ENCODE measurements at places on chromosomes 2 and 18. TPM values are rescaled to one million over a fixed set of nuclear protein-coding genes. Genes with fewer than 3 reads are reported as not detected.

DNA sequence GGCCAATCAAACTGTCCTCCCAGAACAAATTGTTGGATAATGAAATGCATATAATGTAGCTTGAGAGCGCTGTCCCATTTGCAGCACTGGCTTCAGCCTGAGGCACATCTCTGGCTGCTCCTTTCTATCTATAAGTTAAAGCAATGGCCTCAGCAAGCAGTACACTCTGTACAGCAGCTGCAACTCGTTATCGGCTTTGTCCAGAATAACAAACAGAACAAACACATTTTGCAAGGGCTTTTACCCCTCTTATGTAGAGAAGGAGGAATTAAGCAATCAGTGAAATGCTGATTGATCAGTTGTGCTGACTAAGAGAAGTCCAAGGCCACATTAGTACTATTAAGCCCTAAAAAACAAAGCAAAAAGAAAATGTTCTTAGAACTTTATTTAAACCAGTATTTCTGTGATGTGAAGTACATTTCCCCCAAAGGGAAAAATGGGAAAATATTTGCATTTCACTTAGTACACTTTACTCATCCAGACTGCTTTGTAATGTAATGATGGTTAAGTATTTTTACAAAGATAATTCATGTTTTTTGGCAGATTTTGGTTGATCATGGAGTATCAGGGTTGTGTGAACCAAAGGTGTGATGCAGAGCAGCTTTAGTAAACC, 15.0 kb upstream of the CPS1 start:
- no peak overlapping the region for H3K4me3 ChIP-seq
- H3K4me1 ChIP-seq = peaks cover 24% of the 10 kb centered on the region
- H3K27ac ChIP-seq = peak overlapping the region; percentile 64
- H3K27me3 ChIP-seq = peaks cover 2% of the 10 kb centered on the region
- H3K36me3 ChIP-seq = no peaks in the 10 kb centered on the region

- no peak for DNase-seq
- H3K27me3 ChIP-seq = no peaks in the 10 kb centered on the region
- no peak overlapping the region for H3K27ac ChIP-seq
- no peak overlapping the region for H3K4me3 ChIP-seq
These were observed 25.3 kb upstream of the ANXA4 start for GRCh38 chr2:69716555-69717120.

GRCh38 chr2:237315829-237316225, 98.1 kb downstream of the COL6A3 start:
- no peaks in the 10 kb centered on the region for H3K36me3 ChIP-seq
- H3K27ac ChIP-seq = peak overlapping the region; percentile 79
- H3K27me3 ChIP-seq = peaks cover 4% of the 10 kb centered on the region
- DNase-seq = no peak
- peaks cover 7% of the 10 kb centered on the region for H3K4me1 ChIP-seq

DNA sequence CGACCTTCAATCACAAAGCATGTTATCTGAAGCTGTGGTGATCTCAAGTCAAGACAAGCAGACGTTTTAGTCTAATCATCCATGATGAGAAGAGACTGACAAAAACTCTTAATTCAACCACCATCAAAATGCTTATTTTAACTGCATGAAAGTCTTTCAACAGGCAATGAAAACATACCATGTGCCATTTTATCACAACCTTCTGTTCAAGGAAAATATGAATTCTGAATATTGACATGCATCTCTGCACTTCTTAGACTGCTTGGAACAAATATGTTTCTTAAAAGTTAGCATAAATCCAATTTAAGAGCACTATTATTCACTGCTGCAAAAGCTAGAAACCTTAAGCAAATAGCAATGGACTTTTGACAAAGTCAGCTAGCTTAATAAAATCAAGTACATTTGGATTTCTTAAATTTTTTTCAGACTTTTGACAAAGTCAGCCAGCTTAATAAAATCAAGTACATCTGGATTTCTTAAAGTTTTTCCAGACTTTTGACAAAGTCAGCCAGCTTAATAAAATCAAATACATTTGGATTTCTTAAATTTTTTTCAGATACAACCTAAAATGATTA, 70.9 kb downstream of the OLA1 start:
- H3K27me3 ChIP-seq = no peaks in the 10 kb centered on the region
- no peak overlapping the region for H3K4me3 ChIP-seq
- no peak for DNase-seq
- peaks cover 24% of the 10 kb centered on the region for H3K36me3 ChIP-seq
- no peak overlapping the region for H3K27ac ChIP-seq

GRCh38 chr18:50559752-50560680, at the start of gene MAPK4:
Gene MAPK4, plus strand, starts transcription at chr18:50560087. Its CDS starts 103,872 bp downstream, at chr18:50663959.
- H3K36me3 ChIP-seq = peaks cover 8% of the 10 kb centered on the region
- H3K4me3 ChIP-seq = peak within 1 kb of the TSS; percentile 88
- peak; percentile 59 for DNase-seq
- H3K27me3 ChIP-seq = peaks cover 27% of the 10 kb centered on the region
- no peak within 1 kb of the TSS for H3K27ac ChIP-seq

DNA sequence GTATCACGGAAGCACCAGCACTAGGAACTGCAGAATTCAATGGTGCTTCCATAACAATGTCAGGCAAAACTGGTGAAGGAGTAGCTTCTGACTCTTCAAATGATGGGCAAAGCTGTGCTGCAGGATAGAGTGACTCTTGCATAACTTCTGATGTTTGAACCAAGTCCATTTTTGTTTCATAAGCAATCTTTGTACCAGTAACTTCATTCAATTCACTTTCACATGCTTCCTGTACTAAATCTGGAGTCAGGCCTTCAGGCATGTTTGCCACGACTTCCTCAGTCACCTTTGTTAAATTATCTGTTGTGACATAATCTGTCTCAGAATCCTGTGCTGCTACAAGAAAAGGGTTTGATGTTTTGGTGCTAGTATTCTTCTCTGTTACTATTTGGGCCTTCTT, 24.0 kb downstream of the RTN4 start:
- H3K27me3 ChIP-seq = peaks cover 2% of the 10 kb centered on the region
- no peak overlapping the region for H3K4me3 ChIP-seq
- H3K4me1 ChIP-seq = peaks cover 21% of the 10 kb centered on the region
- H3K36me3 ChIP-seq = no peaks in the 10 kb centered on the region

DNA sequence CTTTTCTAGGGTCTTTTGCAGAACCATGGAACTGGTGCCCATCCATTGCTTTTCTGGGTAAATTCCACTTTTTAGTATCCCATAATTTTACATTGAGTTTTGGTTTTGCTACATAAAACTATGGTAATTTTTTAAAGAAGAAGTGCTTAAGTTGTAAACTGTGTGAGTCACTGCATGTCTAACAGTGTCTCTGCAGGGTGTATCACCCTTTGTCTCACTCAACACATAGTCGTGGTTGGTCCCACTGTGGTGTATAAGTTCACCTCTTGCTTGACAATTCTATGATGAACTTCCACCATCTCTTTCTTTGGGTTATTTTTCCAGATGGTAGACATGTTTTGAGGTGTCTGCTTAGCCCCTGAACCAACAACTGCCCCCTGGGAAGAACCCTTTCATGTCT, 10.5 kb downstream of the SCTR start:
- H3K27me3 ChIP-seq = no peaks in the 10 kb centered on the region
- no peak overlapping the region for H3K4me3 ChIP-seq
- no peak for DNase-seq
- no peaks in the 10 kb centered on the region for H3K4me1 ChIP-seq

DNA sequence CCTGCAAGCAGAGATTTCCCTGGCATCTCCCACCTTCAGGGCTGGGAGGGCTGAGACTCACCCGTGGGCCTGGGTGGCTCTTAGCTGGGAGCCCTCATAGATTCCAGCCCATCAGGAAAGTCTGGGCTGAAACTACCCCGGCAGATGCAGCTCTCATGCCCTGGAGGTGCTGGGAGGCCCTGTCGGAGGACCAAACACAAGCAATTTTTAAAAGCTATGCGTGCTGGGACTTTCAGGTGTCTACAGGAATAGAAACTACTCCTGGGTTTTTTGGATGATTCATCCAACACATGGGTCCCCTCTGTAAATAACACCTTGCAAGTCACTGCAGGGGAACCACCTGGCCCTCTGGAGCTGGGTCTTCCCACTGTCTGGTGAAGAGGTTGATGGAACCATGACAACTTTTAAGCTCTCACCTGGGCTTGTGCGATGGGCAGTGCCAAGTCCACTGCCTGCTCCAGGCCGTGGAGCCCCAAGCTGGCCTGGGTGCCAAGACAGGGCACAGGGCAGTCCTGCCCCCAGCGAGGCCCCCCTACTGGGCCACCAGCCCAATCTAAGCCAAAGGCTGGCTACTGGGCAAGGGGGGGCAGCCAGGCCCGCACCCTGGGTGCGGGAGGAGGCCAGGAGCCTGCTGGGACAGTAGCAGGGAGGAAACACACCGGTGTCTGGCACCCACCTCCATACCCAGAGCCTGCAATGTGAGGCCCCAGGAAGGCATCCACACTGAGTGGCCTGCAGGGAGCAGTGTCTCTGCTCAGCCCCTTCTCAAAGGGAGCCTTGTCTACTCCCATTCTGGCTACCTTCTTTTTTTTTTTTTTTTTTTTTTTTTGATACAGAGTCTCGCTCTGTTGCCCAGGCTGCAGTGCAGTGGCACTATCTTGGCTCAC, 1.1 kb upstream of the GPR55 start:
- no peaks in the 10 kb centered on the region for H3K4me1 ChIP-seq
- no peak overlapping the region for H3K4me3 ChIP-seq
- peaks cover 9% of the 10 kb centered on the region for H3K27me3 ChIP-seq
- H3K36me3 ChIP-seq = no peaks in the 10 kb centered on the region
- H3K27ac ChIP-seq = no peak overlapping the region

DNA sequence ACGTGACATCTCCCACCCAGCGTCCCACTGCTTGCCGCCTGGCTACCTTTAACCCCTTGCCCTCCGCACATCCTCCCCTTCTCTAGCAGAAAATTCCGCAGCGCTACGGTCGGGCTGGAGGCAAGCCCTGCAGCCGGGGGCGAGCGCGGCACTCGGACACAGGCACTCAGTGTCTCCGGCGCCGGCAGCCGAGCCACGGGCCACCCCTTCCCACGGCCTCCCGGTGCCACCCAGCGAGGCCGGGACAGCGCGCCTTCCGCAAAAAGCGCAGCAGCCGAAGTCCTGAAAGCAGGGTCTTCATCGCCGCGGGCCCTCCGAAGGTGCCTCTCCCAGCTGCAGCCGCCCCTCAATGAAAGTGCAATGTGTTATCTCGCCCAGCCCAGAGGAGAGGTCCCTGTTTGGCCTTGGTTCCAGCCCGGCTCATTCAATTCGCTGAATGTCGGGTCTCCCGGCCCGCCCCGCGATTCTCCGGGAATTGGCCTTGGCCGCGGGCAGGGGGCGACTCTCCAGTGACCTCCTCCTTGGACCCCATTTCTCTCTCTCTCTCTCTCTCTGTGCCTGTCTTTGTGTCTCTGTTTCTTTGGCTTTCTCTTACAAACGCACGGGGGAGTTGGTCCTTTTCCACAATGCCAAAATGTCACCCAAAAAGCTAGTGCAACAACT, 1.1 kb downstream of the DLGAP1 start:
- no peaks in the 10 kb centered on the region for H3K36me3 ChIP-seq
- peaks cover 6% of the 10 kb centered on the region for H3K27me3 ChIP-seq
- peak; percentile 71 for DNase-seq
- peak overlapping the region; percentile 94 for H3K4me3 ChIP-seq
- peak overlapping the region; percentile 14 for H3K27ac ChIP-seq

DNA sequence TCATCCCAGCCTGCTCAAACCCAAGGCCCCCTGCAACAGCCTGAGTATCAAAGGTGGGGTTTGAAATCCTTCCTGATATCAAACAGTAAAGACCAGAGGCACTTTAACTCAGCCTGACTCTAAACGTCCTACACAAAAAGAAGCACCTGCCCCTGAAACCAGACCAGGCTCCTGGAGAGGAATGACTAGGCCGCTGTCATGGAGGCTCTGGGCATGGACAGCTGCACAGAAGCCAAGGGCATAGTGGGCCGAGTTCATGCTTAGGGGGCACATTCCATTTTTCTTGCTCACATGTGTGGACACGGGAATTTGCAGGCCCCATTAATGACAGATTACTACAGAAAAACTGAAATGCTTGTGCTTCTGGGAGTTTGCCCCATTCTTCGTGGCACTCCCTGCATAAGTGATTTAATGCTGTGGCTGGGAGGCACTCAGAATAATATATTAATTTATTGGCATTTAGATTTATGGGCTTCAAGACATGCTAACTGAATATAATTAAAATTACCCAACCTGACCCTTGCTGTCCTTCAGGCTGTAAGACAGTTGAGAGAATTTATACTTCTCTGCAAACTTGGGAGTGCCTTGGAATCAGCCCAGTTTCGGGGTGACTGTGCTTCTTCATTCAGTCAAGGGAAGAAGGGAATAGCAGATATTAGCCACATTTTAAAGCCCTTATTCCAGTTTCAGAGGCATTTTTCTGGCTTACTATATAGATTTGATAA, 105.5 kb downstream of the GYPC start:
- no peak for DNase-seq
- H3K27me3 ChIP-seq = no peaks in the 10 kb centered on the region
- H3K36me3 ChIP-seq = peaks cover under 1% of the 10 kb centered on the region
- no peak overlapping the region for H3K4me3 ChIP-seq
- no peak overlapping the region for H3K27ac ChIP-seq

DNA sequence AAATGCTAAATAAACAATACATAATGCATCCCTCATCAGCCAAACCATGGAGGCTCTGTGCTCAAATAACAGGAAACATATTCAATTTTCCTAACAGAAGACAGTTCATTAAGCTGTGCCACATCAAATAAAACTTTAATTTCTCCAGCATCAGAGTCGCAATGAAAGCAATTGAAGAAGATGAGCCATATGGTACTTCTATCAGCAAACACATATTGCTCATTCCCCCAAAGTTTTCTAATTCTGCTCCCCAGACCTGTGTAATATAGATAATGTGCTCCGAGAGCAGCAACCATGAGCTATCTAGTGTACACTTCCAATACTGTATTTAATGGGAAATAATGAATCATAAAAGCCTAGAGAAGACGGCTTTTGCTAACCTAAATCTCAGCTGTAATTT, 263.2 kb downstream of the MEIS1 start:
- H3K4me3 ChIP-seq = no peak overlapping the region
- no peaks in the 10 kb centered on the region for H3K36me3 ChIP-seq
- no peak for DNase-seq
- no peaks in the 10 kb centered on the region for H3K27me3 ChIP-seq

DNA sequence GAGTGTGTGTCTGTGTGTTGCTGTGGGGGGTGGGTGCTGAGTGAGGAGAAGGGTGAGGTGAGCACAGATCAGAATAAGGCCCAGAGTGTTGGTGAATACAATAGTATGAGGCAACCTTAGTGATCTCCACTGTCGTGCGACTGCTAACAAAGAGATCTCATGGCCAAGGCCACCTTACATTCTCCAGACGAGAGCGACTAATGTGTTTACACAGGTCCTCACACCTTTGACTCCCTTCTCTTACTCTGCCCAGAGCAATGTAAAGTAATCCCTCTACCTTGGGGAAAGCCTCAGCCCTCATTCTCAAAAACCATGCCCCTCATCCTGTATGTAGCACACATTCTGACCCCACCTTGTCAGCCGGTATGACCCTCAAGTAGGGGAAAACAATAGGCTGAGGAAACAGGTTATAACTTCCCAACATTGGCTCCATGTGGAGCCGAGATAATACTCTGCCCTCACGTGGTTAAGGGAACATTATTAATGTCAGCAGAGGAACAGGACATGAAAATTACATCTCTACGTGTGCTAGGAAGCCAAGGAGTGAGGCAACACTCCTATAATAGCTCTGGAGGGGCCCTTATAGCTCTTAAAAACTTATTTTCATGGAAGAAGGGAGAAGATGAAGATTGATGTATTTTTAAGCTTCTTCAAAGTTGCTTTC, 323.0 kb upstream of the NT5C1B start:
- H3K4me3 ChIP-seq = no peak overlapping the region
- peaks cover 2% of the 10 kb centered on the region for H3K4me1 ChIP-seq
- no peaks in the 10 kb centered on the region for H3K36me3 ChIP-seq
- no peak for DNase-seq
- no peak overlapping the region for H3K27ac ChIP-seq

SCN3A gene
- total RNA-seq = 22.2 TPM

ZAP70 gene
- total RNA-seq = 1.3 TPM

CLEC4F gene
- 0.66 TPM for total RNA-seq

PLGLB1 gene
- 5.4 TPM for total RNA-seq

SLC9A2 gene
- total RNA-seq = not detected

Measured in glutamatergic neuron (in vitro differentiated cells).